ENCODE measurements at places on chromosomes 2 and 18.

GRCh38 chr18:39302481-39302880, 1736.9 kb upstream of the CELF4 start:
- DNase-seq: no peak

- no peak for DNase-seq
Measured at GRCh38 chr2:202096736-202097135, 23.7 kb downstream of the KIAA2012 start.

GRCh38 chr2:191038241-191038725, 24.3 kb upstream of the STAT1 start:
- DNase-seq: peak; percentile 68

DNA sequence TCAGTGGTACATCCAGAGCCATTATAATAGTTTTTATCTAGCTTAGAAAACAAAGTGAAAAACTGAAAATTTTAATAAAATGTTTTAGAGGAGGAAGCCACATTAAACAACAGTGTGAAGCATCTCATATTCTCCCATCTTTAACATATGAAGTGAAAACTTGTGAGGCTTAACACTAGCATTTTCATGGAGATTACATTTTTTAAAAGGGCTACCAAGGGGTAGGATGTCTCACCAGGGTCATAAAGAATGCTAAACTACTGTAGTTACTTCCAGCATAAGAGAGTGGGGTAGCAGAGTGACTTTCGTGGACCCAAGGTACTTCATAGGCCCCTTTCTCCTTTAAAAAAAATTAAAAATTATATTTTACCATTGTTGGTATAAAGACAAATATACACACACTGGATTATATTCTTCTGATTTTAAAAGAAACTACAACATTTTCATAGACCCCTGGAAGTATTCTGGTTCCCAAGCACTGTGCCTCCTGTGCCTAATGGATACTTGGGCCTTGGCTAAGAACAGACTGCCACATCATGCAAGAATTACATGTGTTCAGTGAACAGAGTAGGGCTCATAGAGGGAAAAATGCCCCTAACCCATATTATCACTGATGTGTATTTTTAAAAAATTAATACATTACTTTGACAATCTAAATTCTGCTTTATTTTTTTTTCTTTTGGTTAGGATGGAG, 148.4 kb downstream of the SLC39A10 start:
- no peak for DNase-seq

- DNase-seq: peak; percentile 84
Measured at GRCh38 chr2:70703900-70704549, 64.0 kb downstream of the ADD2 start.

- DNase-seq: no peak
Measured at GRCh38 chr2:40430776-40431599, 20.9 kb downstream of the SLC8A1 start.

- no peak for DNase-seq
Measured at GRCh38 chr18:9900699-9901098, 13.1 kb upstream of the VAPA start.

GRCh38 chr2:168156661-168157060, 90.7 kb downstream of the STK39 start:
- DNase-seq: peak; percentile 28

Data from astrocyte (in vitro differentiated cells and primary cell).